ENCODE measurements at places on chromosomes 6 and 20.

GRCh38 chr20:48799328-48800105 is 28.3 kb downstream of the PREX1 start:
- DNase-seq: no peak

DNA sequence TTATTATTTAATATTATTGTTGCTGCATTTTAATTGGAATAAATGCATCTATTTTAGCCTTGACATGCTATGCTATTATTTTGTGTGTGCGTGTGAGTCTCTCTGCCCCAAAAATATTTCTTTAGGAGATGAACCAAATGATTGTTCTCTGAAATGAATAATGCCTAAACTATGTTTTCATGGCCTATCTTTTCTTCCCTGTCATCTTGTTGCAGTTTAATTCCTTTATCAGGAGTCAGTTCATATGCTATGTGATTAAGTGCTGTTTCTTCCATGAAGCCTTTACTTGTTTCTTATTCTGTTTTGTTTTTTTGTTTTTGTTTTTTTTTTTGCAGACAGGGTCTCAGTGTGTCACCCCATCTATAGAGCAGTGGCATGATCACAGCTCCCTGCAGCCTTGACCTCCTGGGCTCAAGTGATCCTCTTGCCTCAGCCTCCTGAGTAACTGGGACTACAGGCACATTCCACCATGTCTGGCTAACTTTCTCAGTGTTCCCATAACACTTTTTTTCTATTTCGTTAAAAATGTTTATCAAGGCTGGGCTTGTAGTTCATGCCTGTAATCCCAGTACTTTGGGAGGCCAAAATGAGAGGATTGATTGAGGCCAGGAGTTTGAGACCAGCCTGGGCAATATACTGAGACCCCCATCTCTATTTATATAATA is 25.7 kb downstream of the TPX2 start:
- DNase-seq: no peak

DNA sequence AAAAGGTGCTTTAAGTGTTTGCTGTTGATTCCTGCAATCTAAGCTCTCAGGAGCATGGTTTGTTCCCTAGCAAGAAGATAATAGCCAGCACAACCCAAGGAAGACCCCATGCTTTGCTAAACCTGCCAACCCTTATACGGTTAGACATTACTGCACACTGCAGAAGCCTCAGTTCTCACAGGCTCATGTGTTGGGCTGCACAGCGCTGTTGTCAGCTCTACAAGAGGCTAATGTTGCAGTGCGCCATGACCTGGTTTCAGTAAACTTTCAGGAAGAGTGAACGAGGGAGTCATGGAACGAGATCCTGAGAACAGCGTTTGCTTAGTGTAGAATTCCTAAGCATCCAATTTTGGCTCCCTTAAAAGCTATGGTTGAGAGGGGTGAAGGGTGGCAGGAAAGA is 218.5 kb downstream of the ARHGAP18 start:
- DNase-seq: no peak

DNA sequence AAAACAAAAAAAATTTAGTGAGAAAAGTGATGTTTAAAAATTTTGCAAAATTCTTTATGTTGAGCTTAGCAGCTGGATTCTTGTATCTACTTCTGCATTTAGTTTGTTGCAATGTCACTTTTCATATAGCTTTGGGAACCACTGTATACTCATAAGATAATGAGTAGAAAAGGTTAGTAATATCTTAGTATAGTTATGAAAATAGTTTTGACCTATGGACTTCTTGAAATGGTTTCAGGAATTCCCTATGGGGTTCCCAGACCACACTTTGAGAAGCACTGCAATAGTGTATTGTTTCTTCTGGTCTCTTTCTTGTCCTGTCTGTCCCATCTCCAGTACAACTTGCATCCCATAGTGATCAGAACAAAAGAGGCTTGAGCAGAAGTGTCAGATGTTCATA is 29.4 kb downstream of the PPP1R16B start:
- DNase-seq: no peak

DNA sequence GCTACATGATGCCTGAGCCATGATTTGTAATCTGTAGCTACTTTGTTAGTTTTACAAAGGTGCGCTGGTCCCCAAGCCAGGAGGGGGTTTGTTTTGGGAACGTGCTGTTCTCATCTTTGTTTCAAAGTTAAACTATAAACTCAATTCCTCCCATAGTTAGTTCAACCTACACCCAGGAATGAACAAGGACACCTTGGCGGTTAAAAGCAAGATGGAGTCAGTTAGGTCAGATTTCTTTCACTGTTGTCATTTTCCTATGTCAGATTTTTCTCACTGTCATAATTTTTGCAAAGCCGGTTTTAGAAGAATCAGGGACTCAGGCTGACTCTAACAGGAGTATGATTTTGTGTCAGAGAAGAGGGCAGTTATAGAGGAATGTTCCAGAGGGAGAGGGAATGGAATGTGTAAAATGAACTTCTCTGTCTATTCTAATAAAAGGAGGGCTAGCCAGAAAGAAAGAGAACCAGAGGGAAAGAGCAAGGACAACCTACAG is 2.3 kb upstream of the GMPR start:
- no peak for DNase-seq

- no peak for DNase-seq
These were observed 24.0 kb downstream of the HBS1L start for GRCh38 chr6:135030532-135031178.

- DNase-seq: peak; percentile 45
These were observed 6.5 kb upstream of the TMEM14A start for GRCh38 chr6:52664186-52664990.

GRCh38 chr20:10061641-10062040 is 26.9 kb downstream of the ANKEF1 start:
- no peak for DNase-seq

DNA sequence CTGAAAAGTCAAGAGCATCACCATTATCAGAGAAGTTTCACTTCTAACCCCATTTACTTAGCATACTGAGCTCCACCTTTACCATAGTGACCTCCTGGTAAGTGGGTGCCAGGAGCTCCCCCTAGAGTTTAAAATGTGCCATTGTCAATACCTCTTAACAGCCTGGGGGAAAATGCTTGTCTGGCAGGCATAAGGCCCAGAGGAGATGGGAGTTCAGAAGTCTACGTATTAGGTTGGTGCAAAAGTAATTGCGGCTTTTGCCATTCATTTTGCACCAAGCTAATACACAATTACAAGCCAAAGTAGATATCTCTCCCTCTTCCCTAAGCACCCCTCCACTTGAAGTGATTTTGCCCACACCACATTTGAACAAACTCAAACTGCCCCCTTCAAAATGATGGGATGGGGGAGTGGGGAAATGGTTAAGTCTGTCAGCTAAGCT is 919.0 kb downstream of the KIF16B start:
- no peak for DNase-seq

All from stimulated activated CD8-positive, alpha-beta memory T cell treated with anti-CD3 and anti-CD28 coated beads, Interleukin-7, amount 100 ng/mL, for 24 hours (primary cell).